ENCODE measurements at places on chromosomes 5 and 9.

- no peak for DNase-seq
Measured at GRCh38 chr9:100309992-100310391, 42.8 kb downstream of the TEX10 start.

DNA sequence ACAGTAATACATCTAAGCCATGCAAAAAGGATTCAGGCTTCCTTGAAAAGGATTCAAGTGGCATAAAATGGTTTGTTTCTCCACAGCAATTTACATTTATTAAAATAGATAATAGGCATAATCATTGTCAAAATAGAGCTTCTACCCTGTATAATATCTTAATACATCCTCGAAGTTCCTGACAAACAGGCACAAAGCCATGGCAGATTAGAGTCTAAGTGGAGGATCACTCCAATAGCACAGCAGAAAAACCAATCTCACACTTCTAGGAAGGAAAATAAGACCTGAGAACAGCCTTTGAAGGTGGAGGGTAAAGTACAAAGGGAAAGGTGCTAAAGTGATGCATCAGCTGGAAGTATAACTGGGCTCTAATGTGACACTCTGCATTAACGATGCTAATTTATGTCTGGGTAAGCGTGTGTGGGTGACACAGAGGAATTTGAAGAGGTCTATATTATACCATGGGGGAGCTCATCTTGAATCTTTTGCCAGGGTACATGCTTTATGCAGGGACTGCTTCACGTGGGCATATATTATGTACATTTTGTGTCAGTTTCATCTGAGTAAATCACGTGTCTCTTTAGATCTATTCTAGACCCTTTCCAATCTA lies 28.8 kb downstream of the PPP2R2B start:
- no peak for DNase-seq

DNA sequence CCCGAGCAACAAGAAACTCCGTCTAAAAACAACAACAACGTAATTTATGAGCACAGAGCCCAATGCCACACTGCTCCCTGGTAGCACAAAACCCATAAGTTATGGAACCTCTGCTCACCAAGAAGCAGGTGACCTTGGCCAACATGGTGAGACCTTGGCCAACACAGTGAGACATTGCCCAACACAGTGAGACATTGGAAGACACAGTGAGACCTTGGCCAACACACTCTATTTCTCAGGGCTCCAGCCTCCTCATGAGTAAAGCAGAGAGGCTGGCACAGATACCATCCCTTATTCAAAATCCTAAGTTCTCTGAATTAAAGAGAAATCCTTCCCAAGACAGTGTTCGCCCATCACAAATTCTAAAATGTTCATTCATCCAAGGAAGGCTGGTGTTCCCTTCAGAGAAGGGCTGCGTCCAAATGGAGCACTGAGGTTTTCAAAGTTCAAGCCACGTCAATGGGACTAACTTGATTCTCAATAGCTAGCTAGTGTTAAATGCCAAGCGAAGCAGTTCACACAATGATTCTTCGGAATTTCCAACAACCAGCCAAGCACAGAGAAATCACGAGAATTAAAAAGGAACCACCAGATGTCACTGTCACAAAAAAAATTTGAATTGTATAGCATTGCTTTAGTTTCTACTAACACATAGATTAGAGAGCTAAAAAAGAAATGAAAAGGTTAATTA lies 29.5 kb downstream of the TTC39B start:
- DNase-seq, result no peak

DNA sequence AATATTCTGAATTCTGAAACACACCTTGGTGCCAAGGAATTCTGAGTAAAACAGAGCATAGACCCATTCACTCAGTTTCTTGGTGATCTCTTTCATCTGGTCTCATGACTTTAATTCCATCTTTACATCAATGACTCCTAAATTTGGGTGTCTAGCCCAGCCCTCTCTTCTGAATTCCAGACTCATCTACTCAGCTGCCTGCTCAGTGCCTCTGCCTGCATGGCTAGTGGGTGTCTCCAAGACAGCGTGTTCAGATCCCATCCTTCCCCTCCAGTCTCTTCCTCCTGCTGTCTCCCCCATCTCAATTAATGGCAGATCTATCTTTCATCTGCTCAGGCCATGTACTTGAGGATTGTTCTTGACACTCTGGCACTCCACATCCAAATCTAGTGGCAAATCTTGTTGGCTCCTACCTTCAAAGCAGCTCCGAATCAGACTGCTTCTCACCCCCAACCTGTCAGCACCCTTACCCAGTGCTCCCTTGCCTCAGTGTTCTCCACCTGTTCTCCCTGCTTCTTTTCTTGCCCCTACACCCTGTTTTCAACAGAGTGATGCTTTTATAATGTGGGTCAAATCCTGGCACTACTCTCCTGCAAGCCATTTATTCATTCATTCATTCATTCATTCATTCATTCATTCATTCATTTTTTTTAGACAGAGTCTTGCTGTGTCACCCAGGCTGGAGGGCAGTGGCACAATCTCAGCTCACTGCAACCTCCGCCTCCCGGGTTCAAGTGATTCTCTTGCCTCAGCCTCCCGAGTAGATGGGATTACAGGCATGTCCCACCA lies 5.3 kb downstream of the CAVIN4 start:
- no peak for DNase-seq

DNA sequence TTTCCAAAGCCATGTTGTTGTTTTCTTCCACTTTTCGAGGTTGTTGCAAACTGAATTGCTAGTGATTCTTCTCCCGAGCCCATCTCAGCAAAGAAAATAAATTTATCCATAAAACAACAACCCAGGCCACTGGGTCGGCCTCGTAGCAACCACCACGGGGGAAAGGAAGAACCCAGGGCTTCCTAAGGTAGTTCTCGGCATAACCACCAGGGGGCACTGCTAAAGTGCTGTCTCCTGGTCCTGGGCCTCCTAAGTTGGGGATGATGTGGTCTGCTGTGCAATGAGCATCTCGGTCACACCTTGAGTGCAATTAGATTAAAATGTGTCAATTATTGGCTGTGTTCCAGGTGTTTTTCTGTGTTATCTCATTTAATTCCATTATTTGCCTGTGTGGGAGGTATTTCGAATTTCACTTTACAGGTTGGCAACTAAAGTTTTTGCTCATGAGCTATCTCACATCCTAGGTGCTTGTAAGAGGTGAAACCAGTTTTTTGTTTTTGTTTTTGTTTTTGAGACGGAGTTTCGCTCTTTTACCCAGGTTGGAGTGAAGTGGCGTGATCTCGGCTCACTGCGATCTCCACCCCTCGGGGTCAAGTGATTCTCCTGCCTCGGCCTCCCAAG lies 102.8 kb upstream of the DAP start:
- DNase-seq, result peak; percentile 35

DNA sequence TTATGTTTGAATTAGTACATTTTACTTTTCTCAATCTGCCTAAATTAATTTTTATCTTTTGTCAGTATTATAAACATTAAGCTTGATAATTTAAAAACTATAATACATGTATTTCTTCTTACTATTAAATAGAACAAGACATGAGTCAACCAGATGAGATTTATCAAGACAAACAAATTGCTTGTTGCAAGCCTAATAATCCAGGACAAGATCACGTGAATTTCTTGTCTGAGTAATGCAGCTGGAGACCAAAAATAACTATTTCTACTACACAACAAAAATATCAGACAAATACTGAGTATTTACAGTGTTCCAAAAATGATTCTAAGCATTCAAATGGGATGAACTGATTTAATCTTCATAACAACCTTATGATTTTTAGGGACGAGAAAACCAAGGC lies 339.1 kb upstream of the PRR16 start:
- no peak for DNase-seq

GRCh38 chr5:125410537-125411070 lies 664.2 kb upstream of the ZNF608 start:
- no peak for DNase-seq

DNA sequence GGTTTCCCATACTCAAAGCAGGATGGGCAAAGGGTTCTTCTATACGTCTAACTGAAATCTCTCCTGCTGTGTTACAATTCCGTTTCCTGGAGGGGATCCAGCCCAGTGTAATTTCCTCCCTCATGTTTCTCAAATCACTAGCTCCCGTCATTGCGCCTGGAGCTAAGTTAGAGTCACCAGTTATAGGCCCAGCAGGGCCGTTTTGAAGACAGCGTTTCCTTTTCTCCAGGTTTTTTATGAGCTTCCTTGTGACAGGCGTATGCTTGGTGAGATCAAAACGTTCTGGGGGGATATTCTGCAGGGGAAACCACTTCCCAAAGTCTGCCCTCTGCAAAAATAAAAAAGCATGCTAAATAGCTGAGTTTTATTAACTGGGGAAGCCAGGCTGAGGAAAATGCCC lies 53.0 kb upstream of the WWC1 start:
- no peak for DNase-seq

Data from CD4-positive, alpha-beta T cell (primary cell).